Left ventricle myocardium inferior (tissue), 1 donor: ENCODE measurements at places on chromosomes 2 and 18.
A peak's percentile ranks its signal among the peaks of the same experiment; 100 is the strongest.

GRCh38 chr2:111127351-111127750, 6.6 kb downstream of the BCL2L11 start:
- no peak for DNase-seq

DNA sequence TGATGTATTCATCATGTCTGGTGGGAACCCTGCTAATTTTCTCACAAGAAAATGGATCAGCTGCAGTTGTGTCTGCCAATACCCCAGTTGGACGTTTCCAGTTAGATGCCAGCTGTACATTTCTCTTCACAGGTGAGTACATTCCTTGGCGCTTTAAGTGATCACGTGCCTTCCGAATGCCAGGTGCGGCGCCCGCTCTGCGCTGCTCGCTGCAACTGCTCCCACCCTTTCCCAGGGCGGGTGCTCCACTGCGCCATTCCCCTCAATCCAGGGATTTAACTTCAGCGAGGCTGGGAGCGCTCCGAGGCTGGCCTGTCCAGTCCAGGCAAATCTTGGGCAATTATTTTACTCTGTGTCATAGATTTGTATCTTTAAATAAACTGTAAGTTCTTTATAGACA, 225.0 kb upstream of the RAB6C start:
- DNase-seq, result no peak

- no peak for DNase-seq
These were observed 75.1 kb upstream of the PARD3B start for GRCh38 chr2:204470178-204470620.

DNA sequence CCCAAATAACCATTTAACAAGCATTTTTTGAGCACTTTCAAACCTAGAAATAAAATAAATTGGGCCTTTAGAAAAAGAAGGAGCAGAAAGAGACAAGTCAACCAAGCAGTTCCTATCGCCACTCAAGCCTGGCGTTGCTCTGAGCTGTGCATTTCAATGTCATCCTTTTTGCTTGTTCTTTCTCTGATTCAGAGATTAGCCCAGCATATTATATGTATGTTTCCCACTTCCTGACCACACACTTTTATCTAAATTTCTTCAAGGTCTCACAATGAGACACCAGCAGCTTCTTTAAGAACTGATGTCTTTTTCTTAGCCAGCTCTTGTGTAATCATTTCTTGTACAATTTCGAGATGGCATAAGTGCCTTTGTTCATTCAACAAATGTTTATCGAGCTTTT, 344.5 kb upstream of the ID2 start:
- DNase-seq, result no peak

- DNase-seq, result no peak
These were observed 28.7 kb upstream of the HNMT start for GRCh38 chr2:137935591-137935990.

DNA sequence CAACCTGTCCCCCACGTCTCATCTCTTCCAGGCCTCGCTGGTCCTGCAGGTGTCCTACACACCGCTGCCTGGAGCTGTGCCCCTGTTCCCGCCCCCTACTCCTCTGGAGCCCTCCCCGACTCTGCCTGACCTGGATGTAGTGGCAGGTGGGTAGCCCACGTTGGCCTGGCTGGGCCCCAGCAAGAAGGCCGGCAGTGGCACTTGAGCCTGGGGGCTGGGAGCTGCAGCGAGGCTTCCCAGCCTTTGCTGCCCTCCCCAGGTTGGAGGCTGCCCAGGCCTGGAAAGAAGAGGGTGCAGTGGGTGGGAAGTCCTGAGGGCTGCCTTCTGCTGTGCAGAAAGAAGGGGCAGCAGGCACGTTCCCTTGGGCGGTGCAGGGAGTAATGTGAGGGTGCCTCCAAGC, 58.4 kb downstream of the DYSF start:
- no peak for DNase-seq

DNA sequence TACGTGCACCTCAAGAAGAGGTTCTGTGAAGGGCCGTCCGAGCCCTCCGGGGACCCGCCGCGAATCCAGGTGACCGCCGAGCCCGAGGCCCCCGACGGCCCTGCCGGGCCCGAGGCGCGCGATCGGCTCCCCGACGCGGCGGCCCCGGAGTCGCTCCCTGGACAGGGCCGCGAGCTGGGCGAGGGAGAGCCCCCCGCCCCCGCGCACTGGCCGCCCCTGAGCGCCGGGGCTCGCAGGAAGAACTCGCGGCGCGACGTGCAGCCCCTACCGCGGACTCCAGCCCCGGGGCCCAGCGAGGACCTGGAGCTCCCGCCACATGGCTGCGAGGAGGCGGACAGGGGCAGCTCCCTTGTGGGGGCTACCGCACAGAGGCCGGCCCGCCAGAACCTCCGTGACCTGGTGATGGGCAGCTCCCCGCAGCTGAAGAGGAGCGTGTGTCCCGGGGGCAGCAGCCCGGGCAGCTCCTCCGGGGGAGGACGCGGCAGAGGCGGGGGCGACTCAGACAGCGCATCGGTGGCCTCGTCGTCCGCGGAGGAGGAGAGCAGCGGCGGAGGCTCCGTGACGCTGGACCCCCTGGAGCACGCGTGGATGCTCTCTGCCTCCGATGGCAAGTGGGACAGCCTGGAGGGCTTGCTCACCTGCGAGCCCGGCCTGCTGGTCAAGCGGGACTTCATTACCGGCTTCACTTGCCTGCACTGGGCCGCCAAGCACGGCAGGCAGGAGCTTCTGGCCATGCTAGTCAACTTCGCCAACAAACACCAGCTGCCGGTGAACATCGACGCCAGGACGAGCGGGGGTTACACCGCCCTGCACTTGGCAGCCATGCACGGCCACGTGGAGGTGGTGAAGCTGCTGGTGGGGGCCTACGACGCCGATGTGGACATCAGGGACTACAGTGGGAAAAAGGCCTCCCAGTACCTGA, 812 bp downstream of the SOWAHC start:
- peak; percentile 20 for DNase-seq

DNA sequence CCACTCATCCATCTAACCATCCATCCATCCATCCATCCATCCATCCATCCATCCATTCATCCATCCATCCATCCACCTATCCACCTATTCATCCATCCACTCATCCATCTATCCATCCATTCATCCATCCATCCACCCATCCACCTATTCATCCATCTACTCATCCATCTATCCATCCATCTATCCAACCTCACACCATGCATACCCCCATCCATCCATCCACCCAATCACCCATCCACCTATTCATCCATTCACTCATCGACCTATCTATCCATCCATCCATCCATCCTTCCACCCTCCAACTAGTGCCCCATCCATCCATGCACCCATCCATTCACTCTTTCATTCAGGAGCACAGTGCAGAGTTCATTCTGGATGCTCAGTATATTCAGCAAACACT, 21.5 kb upstream of the YWHAQ start:
- DNase-seq, result no peak

GRCh38 chr2:30484995-30485394, 37.9 kb downstream of the LCLAT1 start:
- no peak for DNase-seq

- DNase-seq, result no peak
These were observed 67.4 kb downstream of the MOGAT1 start for GRCh38 chr2:222738809-222739208.

GRCh38 chr2:150491430-150491829, 4.0 kb upstream of the RND3 start:
- DNase-seq, result no peak

DNA sequence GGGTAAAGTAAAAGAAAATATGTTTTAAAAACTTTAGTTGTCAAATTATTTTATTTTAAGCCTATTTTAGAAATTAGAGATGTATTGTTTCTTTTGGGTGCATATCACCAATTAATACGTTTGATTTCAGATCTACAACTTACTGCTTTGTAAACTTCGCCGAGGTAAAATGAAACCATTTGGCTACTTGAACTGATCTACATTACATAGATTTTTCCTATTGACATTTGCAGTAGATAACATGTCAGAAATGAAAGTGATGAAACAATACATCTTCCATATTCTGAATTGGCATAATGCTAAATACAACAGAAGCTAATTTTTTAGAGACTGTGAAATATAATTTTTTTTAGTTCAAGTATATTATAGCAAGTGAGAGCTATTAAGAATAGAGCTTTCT, 39.5 kb downstream of the GLS start:
- DNase-seq, result no peak

DNA sequence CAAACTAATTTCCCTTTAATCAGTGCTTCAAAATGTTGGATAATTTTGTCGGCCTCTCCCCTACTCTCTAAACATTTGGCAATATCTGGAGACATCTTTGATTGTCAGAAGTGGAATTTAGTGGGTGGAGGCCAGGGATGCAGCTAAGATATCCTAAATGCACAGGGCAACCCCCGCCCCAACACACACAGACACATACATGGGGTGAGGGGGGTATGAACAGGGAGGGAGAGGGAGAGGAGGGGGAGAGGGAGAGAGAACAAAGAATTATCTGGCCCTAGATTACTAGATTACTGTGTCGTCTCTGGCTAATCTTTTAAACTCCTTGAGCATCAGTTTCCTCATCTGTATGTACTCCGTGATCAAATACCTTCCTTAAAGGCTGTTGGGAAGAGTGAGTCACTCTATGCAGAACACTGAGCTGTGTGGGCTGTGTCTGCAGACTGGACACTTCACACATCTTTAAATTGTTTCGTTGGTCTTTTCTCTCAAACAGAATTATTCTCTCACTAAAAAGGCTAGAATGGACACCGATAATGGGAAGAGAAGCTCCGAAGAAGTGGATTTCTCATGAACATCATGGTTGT, 2.9 kb downstream of the RNF149 start:
- DNase-seq, result no peak

DNA sequence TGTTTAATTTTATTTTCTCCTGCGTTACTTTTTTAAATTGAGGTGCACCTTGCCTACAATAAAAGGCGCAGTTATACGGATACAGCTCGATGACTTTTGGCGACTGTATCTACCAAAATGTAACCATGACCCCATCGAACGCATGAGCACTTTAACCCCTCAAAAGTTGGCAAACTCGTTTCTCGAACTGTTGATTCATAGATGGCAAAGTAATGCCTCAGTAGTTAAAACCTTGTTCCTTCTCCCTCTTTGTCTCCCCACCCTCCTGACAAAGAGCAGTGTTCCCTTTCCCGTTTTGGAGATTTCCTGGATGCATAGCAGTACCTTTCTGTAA, 577 bp downstream of the MOGAT1 start:
- DNase-seq, result no peak

- DNase-seq, result no peak
These were observed 237.8 kb downstream of the PLCL1 start for GRCh38 chr2:198042189-198042588.

- no peak for DNase-seq
These were observed 57.2 kb downstream of the LIPG start for GRCh38 chr18:49618742-49619681.

DNA sequence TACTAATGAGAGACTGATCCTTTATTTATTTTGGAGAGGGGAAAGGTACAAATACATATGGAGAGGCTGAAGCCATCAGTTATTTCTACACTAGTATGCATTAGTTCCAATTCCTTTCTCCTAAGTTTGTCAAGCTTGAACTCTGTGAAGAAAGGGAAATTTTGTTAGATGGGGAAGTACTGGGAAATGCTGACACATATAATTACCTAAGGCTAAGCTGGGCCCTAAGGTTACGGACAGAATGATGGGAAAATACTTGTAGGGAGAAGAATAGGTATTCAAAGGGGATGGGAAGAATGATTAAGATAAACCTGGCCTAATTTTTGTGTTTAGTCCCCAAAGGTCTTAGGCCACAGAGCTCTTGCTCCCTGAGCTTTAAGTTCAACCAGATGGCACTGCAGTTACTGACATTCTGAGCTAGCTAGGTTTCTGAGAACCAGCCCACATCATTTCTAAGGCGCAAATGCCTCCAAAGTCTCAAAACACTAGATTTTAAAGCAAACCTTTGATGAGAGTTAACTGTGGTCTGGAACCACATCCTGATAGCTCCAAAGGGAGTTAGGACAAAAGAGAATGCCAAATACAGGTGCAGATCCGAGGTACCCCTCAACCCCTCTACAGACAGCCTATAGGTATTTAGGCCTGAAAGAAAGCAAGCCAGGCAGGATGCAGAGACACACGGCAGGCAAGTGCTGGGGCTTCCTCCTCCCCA, 2.7 kb downstream of the TMEM163 start:
- no peak for DNase-seq

DNA sequence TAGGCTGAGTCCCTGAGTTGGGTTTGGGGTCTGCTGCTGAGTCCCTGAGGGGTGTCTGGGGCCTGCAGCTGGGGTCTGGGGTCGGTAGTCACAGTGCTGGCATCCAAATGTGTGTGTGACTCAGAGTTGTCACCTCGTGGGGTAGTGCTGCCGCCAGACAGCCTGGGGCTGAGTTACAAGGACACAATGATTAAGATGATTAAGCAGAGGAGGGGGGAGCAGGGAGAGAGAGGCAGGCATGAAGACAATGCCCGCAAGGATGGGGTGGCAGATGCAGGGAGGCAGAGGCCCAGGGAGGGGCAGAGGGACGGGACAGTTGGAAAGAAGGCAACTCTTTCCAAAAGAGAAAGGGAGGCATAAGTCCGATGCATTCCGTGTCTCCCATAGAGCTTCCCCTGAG, 120.2 kb downstream of the CELF4 start:
- no peak for DNase-seq

- DNase-seq, result no peak
These were observed 11.7 kb upstream of the NABP1 start for GRCh38 chr2:191666226-191666625.

DNA sequence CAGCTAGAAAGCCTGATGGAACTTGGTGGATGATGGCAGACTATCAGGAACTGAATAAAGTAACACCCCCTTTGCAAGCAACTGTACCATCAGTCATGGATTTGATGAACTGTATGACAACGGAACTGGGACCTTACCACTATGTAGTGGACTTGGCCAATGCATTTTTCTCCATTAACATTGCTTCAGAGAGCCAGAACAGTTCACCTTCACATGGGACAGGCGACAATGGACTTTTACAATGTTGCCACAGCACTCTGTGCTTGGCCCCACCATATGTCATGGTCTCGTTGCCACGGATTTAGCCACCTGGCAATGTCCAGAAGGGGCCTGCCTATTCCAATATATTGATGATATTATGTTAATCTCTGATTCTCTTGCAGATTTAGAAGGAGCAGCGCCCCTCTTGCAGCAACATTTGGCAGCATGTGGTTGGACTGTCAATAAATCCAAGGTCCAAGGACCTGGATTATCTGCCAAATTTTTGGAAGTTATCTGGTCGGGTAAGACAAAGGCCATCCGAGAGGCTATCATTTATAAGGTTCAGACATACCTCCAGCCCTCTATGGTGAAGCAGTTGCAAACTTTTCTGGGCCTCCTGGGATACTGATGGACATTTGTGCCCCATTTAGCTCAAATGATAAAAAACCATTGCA, 52.2 kb upstream of the ZC3H15 start:
- no peak for DNase-seq
